ENCODE measurements at places on chromosomes 13 and 19.

GRCh38 chr19:30547246-30547645, 175.1 kb downstream of the ZNF536 start:
- no peak for DNase-seq

- DNase-seq = no peak
Observed at GRCh38 chr19:35457173-35457572, 9.1 kb downstream of the FFAR2 start.

DNA sequence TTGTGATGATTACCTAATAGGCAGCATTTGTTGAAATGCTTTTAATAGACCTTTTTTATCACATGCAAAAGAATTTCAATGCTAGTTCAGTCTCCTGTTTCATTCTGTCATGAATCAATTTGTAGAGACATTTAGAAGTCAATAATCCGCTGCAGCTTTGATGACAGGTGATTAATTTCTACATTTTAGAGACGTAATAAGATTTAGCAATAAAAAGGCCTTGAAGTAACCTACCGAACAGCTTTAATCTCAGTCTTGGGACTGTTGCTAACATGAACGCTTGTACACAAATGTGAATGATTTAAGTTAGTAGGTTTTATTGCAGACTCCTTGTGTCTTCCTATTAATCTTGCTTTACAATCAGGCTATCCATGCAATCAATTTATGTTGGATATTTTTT, 186.5 kb downstream of the MZT1 start:
- DNase-seq = no peak

GRCh38 chr19:49856574-49857021, 5.6 kb downstream of the PTOV1 start:
- no peak for DNase-seq

GRCh38 chr13:35860661-35861060, 270.5 kb downstream of the DCLK1 start:
- no peak for DNase-seq
